ENCODE measurements at places on chromosomes 4 and X.
A peak's percentile ranks its signal among the peaks of the same experiment; 100 is the strongest.

DNA sequence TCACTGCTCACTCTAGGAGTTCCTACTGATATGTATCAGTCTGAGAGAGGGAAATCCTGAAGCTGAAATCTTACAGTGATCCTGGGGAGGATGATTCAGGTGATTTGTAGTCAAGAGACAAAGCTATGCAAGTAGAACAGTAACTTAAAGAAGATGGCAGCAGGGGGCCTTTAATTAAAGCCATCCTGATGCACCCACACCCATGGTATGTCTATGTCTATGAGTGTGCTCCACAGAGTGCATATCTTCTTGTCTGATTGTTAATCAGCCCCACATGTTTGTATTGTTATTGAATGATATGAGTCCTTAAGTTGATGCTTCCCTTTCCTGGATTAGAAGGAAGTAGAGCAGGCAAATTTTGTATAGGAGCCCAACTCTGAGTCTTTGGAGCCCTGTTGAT lies 78.8 kb downstream of the NHS start:
- no peak for DNase-seq

DNA sequence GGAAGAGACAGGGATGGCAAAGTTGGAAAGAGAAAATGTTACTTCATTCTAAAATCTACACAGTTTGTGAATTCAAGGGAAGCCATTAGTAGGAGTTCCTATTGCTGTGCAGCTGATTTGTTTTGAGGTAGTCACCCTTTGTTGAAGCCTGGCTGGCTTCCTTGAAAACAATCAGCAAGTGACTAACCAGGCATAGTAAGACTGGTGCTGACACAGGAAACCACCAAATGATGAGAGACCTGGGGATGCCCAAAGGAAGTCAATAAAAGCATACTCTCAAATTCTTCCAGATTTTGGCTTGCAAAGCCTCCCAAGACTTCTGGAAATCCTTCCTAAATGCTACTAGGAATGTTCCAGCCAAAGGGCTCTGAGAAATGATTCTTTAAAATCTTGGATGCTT lies 23.9 kb upstream of the PRDM8 start:
- DNase-seq, result no peak

DNA sequence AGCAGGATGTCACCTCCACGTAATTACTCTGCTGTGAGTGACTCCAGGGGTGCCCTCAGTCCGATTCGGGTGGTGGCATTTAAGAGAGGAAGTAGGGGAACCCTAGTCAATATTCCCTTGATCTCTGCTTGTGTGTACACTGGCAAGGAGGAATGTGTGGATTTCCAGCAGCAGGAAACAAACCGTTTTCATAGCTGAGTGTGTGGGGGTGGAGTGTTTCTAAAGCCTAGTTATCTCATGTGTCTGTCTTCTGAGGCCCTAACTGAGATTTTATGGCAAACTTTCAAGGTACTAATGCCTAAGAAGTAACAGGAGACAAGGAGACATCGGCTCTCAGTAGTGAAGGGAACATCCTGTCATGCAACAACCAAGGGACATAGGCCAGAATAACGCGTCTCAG lies 6.6 kb upstream of the CLDN24 start:
- DNase-seq, result no peak

- no peak for DNase-seq
Measured at GRCh38 chrX:17511556-17511955, 136.6 kb downstream of the NHS start.

DNA sequence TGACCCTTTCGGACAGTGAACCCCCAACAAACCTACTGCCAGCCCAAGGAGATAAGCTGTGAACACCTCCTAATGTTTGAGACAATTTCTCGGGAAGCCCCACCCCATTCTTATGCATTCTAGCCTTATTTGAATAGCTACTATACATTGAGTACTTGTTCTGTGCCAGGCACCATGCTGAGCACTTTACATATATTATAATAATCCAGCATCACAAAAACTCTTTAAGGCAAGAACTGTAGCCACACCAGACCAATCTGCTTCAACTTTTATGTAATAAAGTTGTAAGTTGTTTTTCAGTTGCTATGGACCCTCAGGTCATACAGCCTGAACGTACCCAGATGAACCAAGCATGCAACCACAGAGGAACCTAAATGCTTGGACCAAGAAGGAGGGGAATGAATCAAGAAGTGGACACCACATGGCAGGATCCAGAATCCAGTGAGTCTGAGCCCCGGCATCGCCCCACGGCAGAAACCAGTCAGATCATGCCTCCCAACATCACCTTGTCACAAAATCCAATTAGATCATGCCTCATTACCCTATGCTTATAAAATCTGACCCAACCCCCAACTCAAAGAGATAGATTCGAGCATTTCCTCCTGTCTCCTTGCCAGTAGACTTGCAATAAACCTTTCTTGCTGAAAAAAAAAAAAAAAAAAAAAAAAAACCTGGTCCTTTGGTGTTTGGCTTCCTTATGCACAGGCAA lies 225.0 kb downstream of the QDPR start:
- DNase-seq, result no peak

DNA sequence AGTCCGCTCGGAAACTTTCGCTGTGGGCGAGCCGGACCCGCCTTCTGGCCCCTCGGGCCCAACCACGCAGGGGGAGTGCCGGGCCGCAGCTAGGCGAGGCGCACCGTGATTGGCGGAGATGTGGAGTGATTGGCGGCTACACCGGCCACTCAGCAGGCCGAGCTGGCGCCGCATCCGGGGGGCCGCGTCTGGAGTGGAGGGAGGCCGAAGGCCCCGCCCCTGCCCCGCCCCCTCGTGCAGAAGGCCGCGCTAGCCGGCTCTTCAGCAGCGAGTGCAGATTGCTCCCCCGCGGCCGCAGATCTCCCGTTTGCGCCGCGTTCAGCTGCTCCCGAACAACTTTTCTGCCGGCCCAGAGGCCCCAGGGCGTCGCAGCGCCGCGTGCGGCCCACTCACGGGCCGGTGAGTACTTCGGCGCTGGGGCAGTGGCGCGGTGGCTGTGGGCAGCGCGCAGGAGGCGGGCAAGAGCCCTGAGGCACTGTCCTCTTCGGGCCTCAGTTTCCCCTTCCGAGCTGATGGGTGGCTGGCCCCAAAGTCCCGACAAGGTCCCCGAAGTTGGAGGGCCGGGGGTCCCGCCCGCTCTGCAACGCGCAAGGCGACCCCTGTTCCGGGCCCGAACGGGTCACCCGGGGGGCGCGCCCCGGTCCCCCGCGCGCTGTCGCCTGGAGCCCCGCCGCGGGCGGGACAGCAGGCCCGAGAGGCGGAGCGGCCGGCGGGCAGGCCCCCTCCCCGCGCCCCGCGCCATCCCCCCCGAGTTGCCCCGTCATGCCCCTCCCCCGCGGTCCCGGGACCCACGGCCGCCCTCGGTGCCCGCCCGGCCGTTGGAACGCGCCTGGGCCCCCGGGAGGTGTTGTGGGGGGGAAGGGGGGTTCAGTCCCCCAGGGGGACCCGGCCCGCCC lies at the start of gene WFS1:
Gene WFS1, plus strand, starts transcription at position 235 of the 896 bp plus-strand sequence. CDS start 7,606 bp downstream, outside the sequence.
- DNase-seq, result peak; percentile 89

DNA sequence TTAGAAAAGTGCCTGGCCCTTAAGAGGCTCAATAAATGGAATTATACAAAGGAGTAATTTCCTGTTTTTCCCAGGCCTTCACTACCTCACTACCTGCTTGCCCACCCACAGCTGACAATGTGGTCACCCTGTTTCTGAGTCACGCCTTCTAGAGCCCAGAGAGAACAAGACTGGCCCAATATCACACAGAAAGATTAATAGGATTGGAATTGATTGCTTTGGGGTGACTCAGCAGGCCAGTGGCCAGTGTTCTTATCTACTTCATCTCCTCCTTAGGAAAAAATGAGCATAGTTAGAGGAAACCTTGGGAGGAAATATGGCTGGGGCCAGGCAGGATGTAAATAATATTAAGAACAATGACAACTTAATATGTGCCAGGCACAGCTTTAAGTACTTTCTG lies 4.5 kb upstream of the FGF16 start:
- no peak for DNase-seq

- DNase-seq, result no peak
Measured at GRCh38 chr4:13190093-13190721, 293.9 kb downstream of the RAB28 start.

DNA sequence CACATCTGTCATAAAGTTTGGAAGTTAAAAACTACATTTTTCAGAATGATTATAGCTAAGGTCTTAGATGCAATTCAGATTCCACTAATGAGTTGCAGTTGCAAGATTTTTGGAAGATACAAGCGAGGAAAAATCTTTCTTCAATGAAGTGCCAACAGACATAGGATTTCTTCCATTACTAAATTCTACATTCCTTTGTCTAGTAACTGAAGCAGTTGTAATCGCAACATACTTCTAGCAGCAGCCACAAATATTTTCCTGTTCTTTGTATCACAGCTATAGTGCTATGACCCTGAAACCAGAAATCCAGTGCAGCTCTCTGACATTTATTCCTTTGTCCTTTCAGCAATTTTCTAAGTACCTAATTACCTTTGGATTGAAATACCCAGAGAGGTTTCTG lies 225.2 kb upstream of the SLIT2 start:
- DNase-seq, result no peak

GRCh38 chrX:96703816-96704215 lies 19.2 kb downstream of the DIAPH2 start:
- no peak for DNase-seq

DNA sequence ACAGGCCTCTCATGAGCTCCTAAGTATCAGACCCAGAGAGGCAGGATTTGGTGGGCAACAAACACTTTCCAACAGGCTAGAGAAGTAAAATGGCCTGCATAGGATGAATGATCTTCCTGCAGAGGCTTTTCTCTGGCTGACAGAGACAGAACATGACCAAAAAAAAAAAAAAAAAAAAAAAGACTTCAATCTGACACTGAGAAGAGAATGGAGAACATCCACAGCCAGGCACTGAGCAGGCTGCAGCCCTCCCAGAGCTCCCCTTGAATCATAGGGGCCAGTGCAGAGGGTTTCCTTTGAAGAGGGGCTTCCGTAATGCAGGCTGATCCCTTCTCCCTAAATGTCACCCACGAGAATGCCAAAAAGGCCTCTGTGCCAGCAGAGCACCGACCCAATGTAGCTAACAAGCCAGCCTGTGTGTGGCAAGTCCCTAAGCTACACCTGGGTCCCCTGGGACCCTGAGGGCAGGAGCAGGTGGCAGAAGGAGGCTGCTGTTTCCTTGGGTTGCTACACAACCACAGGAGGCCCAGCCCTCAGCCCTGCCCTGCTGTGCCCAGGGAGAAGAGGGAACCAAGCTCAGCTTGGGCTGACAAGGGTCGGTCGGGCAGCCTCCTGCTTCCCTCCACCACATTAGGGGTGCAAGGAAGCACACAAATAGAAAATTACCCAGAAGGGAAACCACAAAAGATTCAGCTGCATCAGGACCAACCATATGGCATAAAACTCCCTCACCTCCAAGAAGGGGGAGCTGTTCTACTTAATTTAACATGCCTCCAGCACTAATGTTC lies 55.6 kb downstream of the MAP7D2 start:
- DNase-seq, result no peak

DNA sequence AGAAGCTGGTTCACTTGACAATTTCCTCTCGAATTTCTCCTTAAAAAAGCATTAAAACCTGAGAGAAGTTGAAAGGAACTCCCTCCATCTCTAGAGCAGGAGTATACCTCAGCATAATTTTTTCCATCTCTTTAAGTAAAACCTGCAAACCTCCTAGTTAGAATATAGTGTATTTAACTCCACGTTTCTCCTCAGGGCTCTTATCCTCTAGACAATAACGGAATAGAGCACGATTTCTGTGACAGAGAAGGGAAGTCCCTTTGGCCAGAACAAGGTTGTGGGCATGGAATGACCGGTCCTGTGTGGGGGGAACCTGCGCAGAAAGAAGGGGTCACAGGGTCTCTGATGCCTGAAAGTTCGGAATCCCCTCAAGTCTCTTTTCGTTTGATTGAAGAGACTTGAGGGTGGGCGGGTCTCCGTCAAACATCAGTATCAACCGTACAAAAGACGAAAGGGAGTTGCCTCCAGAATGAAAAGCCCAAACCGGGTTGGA lies 697 bp downstream of the ZNF280C start:
- DNase-seq, result no peak

DNA sequence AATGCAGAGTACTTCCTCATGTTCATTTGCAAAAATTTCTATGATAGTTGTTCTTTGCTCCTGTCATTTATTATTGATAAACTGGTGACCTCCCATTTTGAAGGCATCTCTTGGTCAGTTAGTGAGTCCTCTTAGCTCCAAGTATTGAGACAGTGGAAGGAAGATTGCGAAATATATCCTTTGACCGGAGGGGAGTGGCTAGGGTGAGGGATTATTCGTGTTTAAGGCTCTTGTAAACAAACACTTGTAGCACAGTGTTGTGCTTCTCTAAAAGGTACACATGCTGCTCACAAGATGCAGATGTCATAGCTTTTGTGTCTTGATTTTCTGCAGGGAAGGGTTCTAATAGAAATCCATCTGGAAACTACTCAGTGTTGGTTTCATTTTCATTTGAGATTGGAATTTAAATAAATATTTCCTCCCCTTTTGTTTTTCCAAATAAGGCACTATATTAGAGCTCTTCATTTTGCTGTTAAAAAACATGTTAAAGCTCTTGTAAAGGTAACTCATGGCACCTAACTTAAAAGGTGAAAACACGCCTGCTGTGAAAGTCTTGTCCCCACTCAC lies 21.8 kb downstream of the TXLNG start:
- no peak for DNase-seq

DNA sequence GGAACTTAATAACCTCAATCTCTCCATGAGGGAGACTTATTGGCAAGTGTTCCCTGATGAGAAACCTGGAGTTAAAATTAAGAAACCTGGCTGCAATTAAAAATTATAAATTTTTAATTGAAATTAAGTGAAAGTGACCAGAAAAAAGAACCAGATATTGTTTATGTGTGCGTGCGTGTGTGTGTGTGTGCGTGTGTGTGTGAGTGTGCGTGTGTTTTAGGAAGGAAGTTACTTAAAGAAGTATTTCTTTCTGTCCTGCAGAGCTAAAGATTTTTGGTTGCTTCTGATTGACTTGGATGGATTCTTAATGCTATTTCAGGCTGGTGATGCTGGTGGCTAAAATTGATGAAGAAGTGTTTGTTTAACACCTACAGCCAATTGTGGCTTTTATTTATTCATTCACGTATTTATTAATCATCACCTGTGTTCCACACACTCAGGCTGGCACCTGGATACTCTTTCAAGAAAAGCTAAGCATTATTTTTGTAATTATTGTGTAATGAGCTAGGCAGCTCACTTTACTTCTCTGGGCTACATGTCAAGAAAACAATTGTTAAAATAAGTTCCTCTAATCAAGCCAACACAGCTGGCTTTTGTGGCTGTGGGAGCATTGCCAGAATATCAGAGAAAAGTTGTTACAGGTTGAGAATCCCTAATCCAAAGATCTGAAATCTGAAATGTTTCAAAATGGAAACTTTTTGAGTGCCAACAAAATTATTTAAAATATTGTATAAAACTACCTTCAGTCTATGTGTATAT lies 68.5 kb downstream of the CEP44 start:
- no peak for DNase-seq

- no peak for DNase-seq
Measured at GRCh38 chr4:24287096-24287495, 297.3 kb downstream of the DHX15 start.

- DNase-seq, result no peak
Measured at GRCh38 chr4:36081185-36081584, 163.1 kb downstream of the ARAP2 start.

- DNase-seq, result no peak
Measured at GRCh38 chrX:149527705-149528104, 13.1 kb upstream of the EOLA1 start.

- DNase-seq, result no peak
Measured at GRCh38 chr4:47720787-47721186, 117.1 kb downstream of the CORIN start.

GRCh38 chr4:133812236-133812635 lies 389.4 kb downstream of the PABPC4L start:
- no peak for DNase-seq

GRCh38 chrX:68690936-68691501 lies 43.6 kb downstream of the STARD8 start:
- DNase-seq, result no peak

- DNase-seq, result no peak
Measured at GRCh38 chrX:1427756-1428155, 25.0 kb downstream of the ASMTL start.

All from DMS 273 treated with DMSO at 0.1 percent for 48 hours (cell line).